ENCODE measurements at places on chromosomes 12 and 14.
A peak's percentile ranks its signal among the peaks of the same experiment; 100 is the strongest.

DNA sequence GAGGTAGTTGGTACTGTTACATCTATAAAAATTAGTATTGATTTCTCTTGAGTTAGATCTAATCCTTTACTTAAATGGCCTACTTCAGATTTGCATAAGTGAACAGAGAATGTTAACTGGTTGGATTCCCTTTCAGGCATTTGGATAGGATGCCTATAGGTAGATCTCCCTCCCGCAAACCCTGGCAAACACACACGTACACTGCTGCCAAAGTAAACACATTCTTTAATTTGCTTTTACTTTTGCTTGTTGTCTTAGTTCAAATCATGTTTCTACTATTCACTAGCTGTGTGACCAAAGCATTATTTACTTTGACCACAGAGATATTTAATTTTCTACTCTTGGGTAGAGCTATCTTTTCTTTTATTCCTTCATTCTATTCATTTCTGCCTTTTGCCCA lies 936.1 kb upstream of the FBXO33 start:
- no peaks in the 10 kb centered on the region for H3K27me3 ChIP-seq
- H3K36me3 ChIP-seq = no peaks in the 10 kb centered on the region
- no peak overlapping the region for H3K4me3 ChIP-seq
- no peak overlapping the region for H3K27ac ChIP-seq
- no peak for DNase-seq

- H3K27ac ChIP-seq = no peak overlapping the region
- peak overlapping the region; percentile 78 for H3K4me3 ChIP-seq
- DNase-seq = peak; percentile 33
- no peaks in the 10 kb centered on the region for H3K36me3 ChIP-seq
- H3K27me3 ChIP-seq = peaks cover 57% of the 10 kb centered on the region
- peaks cover 22% of the 10 kb centered on the region for H3K4me1 ChIP-seq
These were observed 1.5 kb downstream of the RILPL1 start for GRCh38 chr12:123532019-123532418.

DNA sequence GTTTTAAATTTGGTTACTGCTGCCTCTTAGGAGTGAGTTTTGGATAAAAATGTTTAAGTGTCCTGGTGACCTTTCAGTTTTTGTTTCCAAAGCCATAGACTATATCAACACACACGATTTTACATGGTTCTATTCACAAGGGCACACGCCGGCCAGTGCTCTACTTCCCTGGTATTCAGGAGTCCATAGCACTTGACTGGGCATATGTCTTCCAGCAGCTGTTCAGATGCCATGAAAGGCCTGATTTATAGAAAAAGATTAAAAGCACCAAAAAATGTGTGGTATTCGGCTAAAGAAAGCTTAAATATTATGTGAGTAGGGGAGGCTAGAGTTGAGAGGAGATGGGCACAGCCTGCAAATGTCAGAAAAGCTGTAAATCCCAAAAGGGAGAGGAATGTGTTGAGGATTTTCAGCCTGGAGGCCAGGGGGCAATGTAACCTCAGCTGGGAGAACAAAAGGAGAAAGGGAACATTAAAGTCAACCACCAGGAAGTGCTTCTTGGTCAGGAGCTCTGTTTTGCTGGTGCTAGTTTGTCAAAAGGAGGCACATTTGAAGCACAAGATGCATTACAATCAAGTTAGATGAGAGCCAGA lies 478.4 kb downstream of the RAD51B start:
- H3K4me3 ChIP-seq = no peak overlapping the region
- H3K27ac ChIP-seq = peak overlapping the region; percentile 28
- peaks cover 13% of the 10 kb centered on the region for H3K4me1 ChIP-seq
- no peak for DNase-seq

DNA sequence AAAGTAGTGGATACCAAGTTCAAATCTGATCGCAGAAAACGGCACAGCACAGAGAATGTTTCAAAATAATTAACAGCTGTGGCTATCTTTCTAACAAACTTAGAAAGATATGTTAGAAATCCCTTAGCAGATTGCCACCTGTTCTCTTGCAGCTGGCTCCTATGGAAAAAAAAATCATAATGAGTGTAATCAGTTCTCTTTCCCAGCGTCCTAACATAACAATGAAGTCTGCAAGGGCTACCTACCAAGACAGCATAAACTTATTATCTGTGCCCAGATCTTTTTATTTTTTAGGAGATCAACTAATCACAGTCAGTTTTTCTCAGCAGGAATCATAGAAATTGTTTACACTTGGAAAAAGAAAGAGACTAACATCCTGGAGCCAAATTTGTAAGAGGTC lies 358.6 kb upstream of the FOXG1 start:
- H3K36me3 ChIP-seq = no peaks in the 10 kb centered on the region
- no peaks in the 10 kb centered on the region for H3K27me3 ChIP-seq
- no peak overlapping the region for H3K27ac ChIP-seq
- no peak overlapping the region for H3K4me3 ChIP-seq
- no peak for DNase-seq

GRCh38 chr12:3168223-3169221 lies 91.3 kb downstream of the TSPAN9 start:
- H3K27ac ChIP-seq = no peak overlapping the region
- no peak overlapping the region for H3K4me3 ChIP-seq
- no peaks in the 10 kb centered on the region for H3K36me3 ChIP-seq
- peaks cover 12% of the 10 kb centered on the region for H3K27me3 ChIP-seq
- H3K4me1 ChIP-seq = no peaks in the 10 kb centered on the region
- no peak for DNase-seq

- no peaks in the 10 kb centered on the region for H3K4me1 ChIP-seq
- no peak for DNase-seq
- H3K27me3 ChIP-seq = peaks cover 7% of the 10 kb centered on the region
- H3K27ac ChIP-seq = no peak overlapping the region
These were observed 81.9 kb downstream of the E2F7 start for GRCh38 chr12:76983420-76983819.

DNA sequence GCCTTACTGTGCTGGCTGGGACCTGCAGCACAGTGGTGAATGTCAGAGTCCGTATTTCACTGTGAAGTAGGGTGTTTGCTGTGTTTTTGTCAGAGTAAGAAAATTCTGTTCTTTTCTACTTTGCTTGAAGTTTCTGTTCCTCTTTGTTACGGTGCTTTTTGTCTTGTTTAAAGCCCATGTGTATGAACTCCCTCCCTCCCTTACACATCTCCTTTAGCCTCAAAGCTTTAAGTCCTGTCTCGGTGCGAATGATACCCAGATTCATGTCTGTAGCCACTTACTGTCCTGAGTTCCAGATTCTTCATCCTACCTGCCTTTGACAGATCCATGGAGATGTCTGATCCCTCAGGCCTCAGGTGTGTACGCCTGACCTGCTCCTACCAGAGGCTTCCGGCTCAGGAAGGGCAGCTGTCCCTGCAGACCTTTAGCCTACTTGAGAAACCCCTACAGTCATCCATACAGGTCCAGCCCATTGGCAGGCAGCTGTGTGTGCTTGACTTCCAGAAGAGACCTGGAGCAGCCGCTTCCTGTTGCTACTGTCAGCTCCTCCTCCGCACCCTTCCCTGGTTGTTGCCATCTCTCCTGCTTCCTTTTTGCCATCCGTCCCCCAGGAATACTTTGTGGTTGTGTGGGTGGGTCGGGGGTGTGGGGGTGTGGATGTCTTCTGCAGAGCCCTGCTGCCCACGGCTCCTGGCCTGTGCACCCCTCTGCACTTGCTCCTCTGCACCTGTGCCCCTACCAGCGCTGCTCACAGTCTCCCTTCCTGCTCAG lies 72.9 kb downstream of the DDX51 start:
- peaks cover 46% of the 10 kb centered on the region for H3K36me3 ChIP-seq
- no peaks in the 10 kb centered on the region for H3K27me3 ChIP-seq
- no peak overlapping the region for H3K4me3 ChIP-seq
- no peak for DNase-seq
- H3K27ac ChIP-seq = peak overlapping the region; percentile 21
